ENCODE measurements at places on chromosomes 11 and 22.

- DNase-seq: no peak
Measured at GRCh38 chr11:123694551-123694950, 40.1 kb upstream of the SCN3B start.

DNA sequence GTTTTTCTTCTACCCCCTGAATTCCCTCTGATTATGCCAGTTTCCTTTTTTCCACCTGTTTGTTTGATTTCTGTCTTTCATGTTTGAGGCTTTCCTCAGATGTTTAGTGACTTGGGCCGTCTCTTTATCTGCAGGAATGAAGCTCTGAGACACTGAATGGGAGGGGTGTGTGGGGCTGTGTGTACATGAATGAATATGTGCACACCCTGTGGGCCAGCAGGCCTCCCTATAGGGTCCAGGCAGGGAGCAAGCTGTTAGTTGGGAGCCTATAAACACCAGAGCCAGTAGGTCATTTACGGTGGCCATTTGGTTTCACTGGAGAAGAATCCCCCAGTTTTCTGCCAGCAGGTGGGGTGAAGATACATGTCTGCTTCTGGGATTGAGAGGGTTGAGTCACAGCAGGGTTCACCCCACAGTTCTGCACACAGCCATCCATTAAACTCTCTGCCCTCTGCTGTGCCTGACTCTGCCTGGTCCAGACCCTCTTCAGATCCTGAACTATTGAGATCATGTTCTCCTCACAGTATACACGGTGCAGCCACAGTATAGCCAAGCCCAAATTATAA lies 34.8 kb downstream of the BARX2 start:
- no peak for DNase-seq

GRCh38 chr22:25085930-25086901 lies 113.4 kb upstream of the CRYBB3 start:
- no peak for DNase-seq

GRCh38 chr11:7965386-7965785 lies at the start of gene NLRP10:
NLRP10 (minus strand) TSS chr11:7965447; CDS start chr11:7963495, 1,952 bp downstream.
- no peak for DNase-seq

DNA sequence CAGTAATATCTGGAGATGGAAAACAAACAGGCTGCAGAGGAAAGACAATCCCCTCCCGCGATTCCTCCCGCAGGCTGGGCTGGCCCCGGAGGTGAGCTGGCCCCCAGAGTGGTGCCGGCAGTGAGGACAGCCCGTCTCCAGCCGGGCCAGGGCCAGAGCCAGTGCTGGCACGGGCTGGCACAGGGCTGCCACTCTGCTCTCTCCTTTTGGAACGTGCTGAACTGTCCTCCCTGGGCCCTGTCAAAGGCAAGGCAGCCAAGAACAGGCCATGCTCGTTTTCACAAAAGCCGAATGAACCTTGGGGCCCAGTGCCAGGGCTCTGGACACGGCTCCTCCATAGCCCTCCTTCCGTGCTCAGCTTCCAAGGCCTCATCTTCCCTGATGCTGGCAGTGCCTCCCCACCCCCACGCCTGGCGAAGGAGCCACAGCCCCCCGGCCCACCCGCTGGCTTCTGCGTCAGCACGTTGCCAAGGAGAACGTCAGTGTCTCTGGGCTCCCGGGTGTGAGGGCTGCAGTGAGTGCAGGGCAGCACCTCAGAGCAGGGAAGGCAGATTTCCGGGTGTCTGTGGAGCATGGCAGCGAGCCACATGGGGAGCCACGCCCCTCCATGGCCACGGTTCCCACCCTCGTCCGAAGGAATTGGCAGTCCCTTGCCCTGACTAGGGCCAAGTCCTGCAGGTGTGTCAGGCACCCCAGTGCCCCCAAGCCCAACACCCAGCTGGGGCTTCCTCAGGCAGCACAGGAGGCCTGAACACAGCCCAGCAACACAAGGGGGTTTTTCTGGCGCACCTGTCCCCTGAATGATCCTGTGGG lies 28.6 kb downstream of the GNAZ start:
- DNase-seq: no peak

DNA sequence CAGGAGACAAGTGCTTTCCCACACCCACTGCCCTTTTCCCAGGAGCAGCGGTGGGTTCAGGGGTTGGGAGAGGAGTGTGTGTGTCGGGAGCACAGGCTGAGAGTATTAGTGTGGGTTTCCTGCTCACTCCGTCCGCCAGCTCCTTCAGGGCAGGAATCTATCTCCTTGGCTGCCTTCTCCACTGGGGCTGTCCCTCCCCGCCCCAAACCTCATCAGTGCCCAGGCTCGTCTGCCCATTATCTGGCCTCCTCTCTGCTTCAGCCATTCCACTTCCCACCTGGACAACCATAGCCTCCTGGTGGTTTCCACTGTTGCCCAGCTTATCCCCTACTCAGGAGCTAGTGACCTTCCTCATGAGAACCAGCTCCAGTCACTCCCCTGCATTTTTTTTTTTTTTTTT lies 19.9 kb downstream of the ASPHD2 start:
- DNase-seq: no peak

- DNase-seq: no peak
Measured at GRCh38 chr11:44868455-44869421, 81.9 kb downstream of the TP53I11 start.

DNA sequence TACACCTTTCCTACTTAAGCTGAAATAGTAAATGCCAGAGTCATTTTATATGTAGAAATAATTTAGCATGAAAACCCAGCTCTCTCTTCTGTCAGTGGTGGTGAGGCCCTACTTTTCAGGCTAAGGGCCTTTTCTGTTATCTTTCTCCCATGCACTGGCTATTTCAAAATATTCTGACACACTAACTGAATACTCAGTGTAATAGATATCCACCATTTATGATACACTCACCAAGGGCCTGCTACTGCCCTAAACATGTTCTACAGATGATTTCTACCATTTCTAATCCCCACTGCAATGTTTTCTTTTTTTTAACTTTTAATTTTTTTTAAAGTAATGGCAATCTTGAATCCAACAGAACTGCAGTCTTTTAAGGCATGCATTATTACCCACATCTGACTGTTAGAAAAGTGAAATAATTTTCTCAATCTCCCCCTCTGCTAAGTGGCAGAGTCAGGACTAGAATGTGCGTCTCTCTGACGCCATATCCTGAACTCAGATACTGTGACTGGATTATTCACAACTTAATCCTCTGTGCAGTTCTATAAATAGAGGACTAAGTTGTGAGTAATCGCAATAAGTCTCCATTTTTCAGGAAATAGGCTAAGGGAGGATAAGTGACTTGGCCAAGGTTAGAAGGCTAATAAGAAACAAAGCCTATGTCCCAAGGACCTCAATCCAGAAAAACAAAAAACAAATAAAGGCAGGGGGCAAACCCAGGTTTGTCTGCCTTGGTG lies 44.0 kb downstream of the GRAMD1B start:
- DNase-seq: no peak

GRCh38 chr11:63716046-63716445 lies 34.7 kb downstream of the RTN3 start:
- DNase-seq: no peak

DNA sequence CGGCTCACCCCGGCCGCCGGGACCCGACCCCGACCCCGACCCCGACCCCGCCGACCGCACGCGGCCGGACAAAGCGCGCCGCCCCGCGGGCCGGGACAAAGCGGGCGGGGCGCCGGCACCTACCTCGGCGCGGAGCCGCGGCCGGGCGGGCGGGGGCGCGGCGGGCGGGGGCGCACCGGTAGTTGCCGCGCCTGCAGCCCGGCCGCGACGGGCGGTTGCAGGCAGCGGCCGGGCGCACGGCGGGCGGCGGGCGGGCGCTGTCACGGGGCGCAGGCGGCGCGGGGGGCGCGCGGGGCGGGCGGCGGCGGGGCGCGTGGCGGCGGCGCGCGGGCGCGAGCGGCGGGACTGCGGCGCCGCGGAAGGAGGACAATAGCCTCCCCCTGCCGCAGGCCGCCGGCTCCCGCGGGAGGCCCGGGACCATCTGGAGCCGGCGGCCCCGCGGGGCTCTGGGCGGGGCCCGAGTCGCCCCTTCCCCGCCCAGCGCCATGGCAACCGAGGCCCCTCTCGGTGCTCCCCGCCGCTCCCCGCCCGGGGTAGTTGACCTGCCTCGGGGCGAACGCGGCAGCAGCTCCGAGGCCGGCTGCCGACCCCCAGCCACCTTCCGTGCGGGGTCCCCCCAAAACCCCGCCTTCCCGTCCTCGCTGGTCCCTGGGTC lies 851 bp downstream of the SPTBN2 start:
- no peak for DNase-seq

Measured in activated CD8-positive, alpha-beta memory T cell treated with anti-CD3 and anti-CD28 coated beads for 1 hour (primary cell).